ENCODE measurements at places on chromosomes 16 and 17. TPM values are rescaled to one million over a fixed set of nuclear protein-coding genes. Genes with fewer than 3 reads are reported as not detected.

GRCh38 chr16:75780669-75781068 lies 54.4 kb upstream of the CPHXL start:
- no peak for DNase-seq

DNA sequence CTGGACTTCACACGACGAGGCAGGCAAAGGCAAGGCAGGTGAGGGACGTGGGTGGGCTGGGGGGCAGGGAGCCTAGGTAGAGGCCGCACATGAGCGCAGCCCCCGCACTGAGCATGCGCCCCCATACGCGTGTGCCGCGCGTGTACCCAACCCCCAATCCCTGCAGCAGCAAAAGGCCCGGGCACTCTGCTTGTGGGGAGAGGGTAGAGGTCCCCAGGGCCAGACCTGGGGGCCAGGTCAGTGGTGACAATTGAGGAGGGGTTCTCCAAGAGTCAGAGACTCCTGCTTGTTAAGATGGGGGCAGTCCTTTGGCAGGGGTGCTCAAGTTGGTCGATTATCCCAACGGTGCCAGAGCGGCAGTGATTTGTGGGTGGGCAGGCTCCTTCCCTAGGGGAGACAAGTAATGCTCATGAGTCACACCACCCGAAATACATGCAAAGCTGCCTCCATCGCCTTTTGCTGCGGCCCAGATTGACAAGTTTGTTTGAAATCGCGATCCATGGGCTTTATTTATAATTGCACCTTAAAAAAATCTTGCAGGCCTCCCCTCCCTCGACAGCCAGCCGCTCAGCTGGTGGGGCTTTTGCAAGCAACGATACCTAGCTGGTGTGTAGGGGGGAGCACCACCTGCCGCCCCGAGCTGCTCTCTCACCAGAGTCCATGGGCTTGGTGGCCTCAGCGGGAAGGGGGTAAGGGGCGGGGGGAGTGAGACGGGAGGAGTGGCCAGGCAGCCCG lies 1.1 kb upstream of the GIT1 start:
- peak; percentile 59 for DNase-seq

GRCh38 chr16:89727406-89728120 lies 6.2 kb downstream of the ZNF276 start:
- DNase-seq, result no peak

- no peak for DNase-seq
These were observed 8.7 kb downstream of the CCL17 start for GRCh38 chr16:57413301-57413730.

- no peak for DNase-seq
These were observed 27.8 kb downstream of the XPO6 start for GRCh38 chr16:28183930-28184329.

DNA sequence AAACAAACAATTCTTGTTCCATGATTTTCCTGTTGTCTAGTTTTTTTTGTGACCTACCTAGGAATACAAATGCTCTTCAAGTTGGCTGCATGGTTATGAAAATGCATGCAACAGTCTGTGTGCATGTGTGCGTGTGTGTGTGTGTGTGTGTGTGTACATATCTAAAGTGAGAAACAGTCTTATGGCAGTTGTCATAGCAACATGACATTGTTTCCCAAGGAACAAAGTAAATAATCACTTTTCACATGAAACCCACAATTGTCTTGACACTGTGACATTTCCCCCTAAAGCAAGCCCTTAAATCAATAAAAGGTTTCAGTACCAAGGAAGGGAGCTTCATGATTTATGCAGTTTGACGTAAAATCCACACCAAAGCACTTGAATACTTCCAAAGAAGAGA lies 758.4 kb downstream of the CDH8 start:
- DNase-seq, result no peak

GRCh38 chr16:54363766-54364165 lies 77.2 kb upstream of the IRX3 start:
- no peak for DNase-seq

- DNase-seq, result no peak
These were observed 7.1 kb downstream of the HAPSTR1 start for GRCh38 chr16:9098377-9099090.

GRCh38 chr16:49858200-49859124 lies 2.5 kb upstream of the ZNF423 start:
- DNase-seq, result no peak

DNA sequence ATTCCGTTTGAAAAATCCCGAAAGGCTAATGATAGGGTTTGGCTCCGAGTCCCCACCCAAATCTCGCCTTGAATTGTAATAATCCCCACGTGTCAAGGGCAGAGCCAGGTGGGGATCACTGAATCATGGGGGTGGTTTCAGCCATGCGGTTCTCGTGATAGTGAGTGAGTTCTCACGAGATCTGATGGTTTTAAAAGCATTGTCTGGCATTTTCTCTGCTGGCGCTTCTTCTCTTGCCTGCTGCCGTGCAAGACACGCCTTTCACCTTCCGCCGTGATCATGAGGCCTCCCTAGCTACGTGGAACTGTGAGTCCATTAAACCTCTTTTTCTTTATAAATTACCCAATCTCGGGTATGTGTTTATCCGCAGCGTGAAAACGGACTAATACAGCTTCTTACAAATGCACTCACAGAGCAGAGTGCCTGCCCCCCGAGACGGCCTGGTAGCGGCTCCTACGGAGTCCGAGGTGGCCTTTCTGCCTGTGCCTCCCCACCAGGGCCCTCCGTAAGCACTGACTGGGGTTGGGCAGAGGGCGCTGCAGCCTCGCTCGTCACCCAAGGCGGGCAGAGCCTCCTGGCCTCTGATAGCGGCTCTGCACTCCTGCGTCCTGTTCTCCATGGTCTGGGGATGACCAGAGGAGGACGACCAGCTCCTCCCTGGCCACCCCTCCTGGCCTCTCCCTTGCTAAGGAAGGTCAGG lies 131.7 kb downstream of the FOXL1 start:
- DNase-seq, result no peak

DNA sequence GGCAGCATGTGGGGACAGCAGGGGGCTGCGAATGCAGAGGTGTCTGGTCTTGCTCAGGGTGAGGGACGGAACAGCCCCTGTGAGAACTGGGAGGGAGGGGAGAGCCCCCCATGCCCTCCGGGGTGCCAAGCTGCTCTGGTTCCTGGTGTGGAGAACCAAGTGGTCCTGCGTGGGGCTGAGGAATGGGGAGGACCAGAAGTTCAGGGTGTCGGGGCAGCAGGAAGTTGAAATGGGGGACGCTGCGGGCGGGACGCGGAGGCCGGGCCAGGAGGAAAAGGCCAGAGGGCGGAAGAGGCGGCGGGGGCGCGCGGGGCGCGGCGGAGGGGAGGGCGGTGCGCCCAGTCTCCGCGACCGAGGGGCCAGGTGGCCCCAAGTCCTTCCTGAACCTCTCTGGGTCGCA lies 3.6 kb downstream of the ALDH3A1 start:
- no peak for DNase-seq

DNA sequence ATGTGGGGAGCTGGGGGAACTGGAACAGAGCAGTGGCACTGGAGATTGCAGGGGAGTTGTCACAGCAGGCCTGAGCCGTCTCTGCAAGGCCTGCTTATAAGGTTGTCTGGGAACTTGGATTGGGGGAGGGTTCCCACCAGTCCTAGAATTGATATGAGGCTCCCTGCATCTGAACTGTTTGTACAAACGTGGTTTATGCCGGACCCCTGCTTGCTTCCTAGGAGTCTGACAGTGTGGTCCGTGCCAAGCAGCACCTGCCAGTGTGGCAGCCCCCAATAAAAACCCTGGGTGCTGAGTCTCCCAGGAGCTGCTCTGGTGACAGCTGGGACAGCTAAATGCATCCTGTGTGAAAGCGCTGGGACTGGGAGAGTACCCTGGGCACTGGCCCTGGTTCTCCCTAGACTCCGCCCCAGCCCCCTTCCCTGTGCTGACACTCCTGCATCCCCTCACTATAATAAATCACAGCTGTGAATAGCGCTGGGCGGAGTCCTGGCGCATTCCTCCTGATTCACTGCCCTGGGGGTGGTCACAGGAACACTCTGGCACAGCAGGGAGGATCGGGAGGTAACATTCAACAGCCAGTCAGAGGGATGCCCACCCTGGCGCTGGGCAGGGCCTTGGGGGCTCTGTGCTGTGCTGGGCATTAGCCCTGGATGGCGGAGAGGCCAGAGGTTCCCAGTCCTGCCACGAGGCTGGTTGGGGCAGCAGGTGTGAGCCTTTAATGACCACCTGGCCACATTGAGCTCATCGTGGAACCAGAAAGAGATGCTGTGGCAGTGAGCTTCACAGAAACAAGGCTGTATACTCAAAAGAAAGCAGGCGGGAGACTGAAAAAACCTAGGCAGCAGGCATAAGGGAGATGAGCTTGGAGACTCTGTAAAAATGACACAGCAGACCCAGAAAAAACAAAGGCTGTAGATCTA lies 45.6 kb downstream of the RMI2 start:
- DNase-seq, result peak; percentile 33

- no peak for DNase-seq
These were observed 74.8 kb upstream of the DNAH17 start for GRCh38 chr17:78652024-78652423.

DNA sequence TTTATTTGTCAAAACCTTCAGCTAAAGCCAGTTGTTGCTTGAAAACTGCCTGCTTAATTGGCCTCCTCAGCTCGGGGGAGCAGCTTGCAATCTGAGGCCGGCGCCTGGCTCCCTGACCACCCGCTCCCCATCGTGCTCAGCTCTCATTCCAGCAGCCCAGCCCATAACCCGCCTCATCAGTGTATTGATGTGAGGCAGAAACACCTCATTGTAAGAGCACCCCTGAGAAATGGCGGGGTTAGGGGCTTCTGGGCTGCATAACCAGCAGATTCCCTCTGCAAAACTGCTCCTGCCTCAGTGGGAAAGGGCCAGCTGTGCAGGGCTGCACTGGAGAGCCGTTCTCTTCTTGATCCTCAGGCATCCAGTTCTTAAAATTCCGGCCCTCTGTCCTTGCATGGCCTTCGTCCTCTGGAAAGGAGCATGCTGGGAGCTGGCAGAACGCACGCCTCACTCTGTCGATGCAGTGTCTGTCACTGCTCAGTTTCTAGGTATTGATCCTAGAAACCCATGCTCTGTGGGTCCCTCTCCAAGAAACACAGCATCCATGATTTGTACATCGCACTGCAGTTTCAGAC lies 113.8 kb upstream of the CHMP6 start:
- DNase-seq, result no peak

DNA sequence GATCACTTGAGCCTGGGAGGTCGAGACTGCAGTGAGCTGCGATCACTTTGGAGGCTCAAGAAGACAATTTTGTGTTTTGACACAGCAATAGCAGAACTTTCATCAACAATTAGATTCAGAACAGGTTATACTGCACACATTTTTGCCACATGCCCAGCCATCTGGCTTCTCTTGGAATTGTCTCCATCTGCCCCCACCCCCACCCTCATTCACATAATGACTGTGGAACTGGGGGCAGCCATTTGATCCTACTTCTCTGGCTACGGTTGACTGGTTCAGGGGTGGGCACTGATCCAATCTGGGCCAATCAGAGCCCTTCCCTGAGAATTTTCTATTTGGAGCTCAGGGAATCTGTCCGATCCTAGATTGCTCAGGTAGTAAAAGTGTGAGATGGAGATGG lies 14.0 kb downstream of the TMEM92 start:
- DNase-seq, result no peak

DNA sequence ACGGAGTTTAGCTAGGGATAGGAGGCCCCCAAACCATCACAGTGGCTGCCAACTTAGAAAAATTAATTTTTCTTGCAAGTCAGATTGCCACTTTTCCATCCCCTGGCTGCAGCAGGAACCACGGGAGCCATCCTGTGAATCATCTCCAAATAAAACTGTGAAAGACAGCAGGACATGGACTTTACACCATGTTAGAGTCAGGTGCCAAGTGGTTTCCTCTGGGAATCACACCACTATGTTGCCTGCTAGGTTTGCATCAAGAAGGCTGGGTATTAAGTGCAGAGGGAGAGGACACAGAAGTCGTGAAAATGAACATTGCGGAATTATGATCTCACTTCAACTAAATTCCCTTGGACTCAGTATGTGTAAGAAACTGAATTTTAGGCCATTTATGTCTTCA lies 471.3 kb upstream of the GOT2 start:
- DNase-seq, result no peak

Gene OR1F1
- total RNA-seq, result not detected

Gene MAP2K6
- total RNA-seq, result 0.26 TPM

Gene SYCE1L
- total RNA-seq, result 0.38 TPM

Gene P2RX1
- total RNA-seq, result not detected

Gene MT2A
- total RNA-seq, result 34.0 TPM

Gene EXOC3L1
- total RNA-seq, result not detected

Gene SHISA9
- under 0.01 TPM for total RNA-seq

Gene KRT35
- total RNA-seq, result not detected

Gene CLEC3A
- total RNA-seq, result not detected

Gene C1QTNF1
- 0.79 TPM for total RNA-seq

Gene AGRP
- not detected for total RNA-seq
